ENCODE measurements at places on chromosomes 1 and 21. TPM values are rescaled to one million over a fixed set of nuclear protein-coding genes. Genes with fewer than 3 reads are reported as not detected.

CFAP141 gene
- not detected for total RNA-seq

- no peaks in the 10 kb centered on the region for H3K36me3 ChIP-seq
- DNase-seq = no peak
- no peaks in the 10 kb centered on the region for H3K27me3 ChIP-seq
- no peak overlapping the region for H3K27ac ChIP-seq
Observed at GRCh38 chr1:227415115-227415790, 97.0 kb upstream of the CDC42BPA start.

- no peaks in the 10 kb centered on the region for H3K4me1 ChIP-seq
- H3K27ac ChIP-seq = no peak overlapping the region
- no peaks in the 10 kb centered on the region for H3K27me3 ChIP-seq
- DNase-seq = no peak
Observed at GRCh38 chr1:98672189-98672588, 10.7 kb downstream of the SNX7 start.

DNA sequence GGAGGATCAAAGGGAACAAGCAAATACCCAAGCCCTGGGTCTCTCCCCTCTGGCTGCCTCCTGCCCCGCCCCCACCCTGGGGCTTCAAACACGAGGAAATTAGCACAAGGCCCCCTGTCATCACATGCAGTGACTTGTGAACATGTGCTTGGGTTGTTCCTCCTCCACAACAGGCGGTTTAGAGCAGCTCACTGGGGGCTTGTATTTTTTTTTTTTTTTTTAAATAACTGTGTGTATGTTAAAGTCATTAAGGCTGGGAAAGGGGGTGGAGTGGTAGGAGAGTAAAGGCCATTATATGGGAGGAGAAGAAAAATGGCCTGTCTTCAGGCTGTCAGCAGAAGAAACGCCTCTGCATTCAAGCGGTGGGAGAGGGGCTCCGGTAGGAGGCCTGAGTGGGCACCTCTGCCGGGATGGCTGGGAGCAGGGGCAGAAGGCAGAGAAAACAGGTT, 64.2 kb downstream of the PLXNA2 start:
- H3K4me3 ChIP-seq = no peak overlapping the region
- no peak overlapping the region for H3K27ac ChIP-seq
- H3K4me1 ChIP-seq = peaks cover 16% of the 10 kb centered on the region
- no peaks in the 10 kb centered on the region for H3K27me3 ChIP-seq

DNA sequence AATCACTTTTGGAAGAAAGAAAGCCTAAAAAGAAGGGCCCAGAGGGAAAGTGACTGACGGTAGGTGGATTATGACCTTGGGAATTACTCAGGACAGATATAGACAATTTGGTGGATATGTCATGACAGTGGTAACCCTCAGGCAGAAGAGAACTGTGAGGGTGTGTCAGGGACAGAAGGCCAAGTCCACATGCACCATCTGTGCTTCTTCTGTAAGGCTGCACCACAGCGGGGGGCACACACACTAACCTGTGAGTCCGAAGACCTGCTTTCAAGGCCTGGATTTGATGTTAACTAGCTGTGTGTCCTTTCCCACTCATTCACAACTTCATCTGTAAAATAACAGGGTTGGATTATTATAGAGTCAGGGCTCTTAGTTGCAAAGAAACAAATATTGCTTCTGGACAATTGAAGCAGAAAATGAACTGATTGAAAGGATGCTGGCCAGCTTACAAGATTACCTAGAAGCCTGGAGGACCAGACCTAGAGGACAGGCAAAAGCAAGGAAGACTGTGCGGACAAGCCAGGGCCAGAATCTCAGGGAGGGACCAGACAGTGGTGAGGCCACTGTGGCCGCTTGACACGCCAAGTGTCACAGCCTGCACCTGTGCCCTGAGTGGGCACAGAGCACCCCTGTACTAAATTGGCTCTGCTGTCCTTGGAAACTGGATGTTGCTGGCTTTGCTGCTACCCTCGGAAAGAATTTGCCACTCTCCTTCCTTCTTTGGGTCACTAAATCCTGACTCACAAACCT, 34.7 kb upstream of the USP24 start:
- no peak overlapping the region for H3K27ac ChIP-seq
- DNase-seq = no peak
- peaks cover 2% of the 10 kb centered on the region for H3K4me1 ChIP-seq
- H3K4me3 ChIP-seq = no peak overlapping the region
- no peaks in the 10 kb centered on the region for H3K27me3 ChIP-seq

All from pancreas (tissue), 10 donors.